ENCODE measurements at places on chromosomes 12 and 14.

- no peak for DNase-seq
Observed at GRCh38 chr12:3148366-3149000, 71.3 kb downstream of the TSPAN9 start.

DNA sequence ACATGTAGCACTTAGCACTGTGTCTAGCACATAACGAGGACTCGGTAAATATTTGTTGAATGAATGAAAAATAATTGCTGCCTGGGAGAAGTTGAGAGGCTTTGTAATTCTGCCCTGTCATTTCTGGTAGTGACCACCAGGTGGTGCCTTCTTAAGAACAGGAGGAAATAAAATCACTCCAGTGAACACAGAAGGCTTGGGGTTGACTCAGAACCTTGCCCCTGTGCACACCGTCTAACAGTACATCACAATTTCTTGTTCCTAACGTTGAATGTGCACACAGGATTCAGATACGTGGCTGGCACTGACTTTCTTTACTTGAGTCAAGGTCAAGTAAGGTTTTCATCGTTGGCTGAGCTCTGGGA, 91.8 kb downstream of the RGS6 start:
- DNase-seq: no peak

- DNase-seq: no peak
Observed at GRCh38 chr12:108572166-108572790, 9.9 kb downstream of the ISCU start.

DNA sequence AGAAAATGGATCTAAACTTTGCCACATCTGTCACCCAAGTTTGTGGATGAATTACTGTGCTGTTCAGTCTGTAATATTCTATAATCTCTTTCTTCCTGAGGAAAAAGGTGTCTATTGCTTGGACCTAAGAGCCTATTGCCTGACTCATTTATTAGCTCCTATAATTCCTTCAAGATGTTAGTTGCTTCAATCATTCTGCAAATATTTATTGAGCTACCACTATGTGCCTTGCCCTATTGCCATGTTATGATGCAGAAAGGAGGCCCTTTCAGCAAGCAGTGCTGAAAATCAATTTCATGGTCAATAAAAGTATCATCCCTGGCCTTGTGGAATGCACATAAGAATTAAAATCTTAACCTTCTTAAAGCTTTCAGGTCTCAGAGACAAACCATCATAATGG, 113.6 kb downstream of the CCER1 start:
- no peak for DNase-seq

- no peak for DNase-seq
Observed at GRCh38 chr14:76034566-76034965, 49.0 kb downstream of the IFT43 start.

GRCh38 chr14:77322250-77322902, 1.5 kb downstream of the GSTZ1 start:
- no peak for DNase-seq

GRCh38 chr12:92065018-92065499, 80.6 kb downstream of the BTG1 start:
- peak; percentile 26 for DNase-seq

- DNase-seq: no peak
Observed at GRCh38 chr14:81326451-81326850, 73.7 kb downstream of the STON2 start.

DNA sequence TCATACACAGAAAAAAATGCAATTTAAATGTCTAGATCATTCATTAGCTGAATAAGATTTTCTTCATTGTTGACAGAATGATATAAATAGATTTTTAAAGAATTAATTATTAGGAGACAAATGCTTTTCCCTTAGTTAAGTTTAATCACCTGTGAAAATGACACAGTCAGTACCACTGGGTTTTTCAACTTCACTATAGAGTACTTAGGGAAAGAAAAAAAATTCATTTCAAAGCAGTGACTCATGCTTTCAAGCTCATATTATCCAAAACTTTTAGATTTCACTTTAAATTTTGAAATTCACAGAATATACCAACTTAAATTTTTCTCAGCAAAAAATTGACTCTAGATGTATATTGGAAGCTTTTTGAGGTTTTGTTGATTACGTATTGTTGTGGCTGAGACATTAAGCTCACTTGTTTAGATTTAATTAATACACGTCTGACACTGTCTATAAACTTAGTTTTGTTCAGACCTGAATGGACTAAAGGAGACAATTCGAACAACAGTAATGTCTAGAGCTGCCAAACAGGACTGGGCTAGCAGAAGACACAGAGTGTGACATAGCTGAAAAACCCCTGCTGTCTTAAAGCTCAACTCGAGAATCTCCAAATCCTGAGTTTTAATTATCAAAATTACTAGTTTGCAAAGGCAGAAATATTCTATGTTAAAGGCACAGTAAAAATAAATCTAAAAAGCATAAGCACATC, 1.6 kb downstream of the MGAT4C start:
- DNase-seq: no peak

DNA sequence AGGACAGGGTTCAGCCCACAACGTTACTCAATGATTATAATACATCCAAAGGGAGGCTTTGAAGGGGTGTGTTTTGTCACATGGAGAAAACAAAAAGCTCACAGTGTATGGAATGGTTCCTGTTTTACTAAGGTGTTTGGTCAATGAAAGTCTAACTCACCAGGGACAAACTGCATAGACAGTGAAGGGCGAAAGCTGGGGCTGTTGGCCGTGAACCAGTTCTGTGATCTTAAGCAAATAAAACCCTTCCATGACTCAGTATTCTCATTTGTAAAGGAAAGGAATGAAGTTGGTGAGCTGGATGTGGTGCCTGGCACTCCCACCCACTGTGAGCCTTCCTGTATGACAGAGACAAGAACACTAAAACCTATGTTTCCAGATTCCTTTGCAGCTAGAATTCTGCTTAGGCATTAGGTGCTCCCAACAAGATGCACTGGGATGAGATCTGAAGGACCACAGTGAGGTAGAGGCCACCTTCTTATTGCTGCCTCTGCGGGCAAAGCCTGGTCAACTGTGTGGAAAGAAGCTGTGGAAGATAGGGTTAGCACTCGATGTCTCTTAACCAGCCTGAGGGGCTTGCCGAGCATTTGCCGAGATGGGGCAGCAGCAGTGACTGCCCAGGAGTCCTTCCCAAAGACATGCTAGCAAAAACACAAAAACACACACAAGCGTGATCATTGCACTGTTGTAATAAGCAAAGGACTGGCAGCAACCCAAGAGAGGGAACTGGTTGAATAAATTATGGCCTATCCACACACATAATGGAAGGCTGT, 48.5 kb downstream of the VCPKMT start:
- no peak for DNase-seq

Data from central memory CD8-positive, alpha-beta T cell (primary cell).